Nucleus accumbens (tissue), 56 donors: ENCODE measurements at places on chromosomes 7 and 10.

DNA sequence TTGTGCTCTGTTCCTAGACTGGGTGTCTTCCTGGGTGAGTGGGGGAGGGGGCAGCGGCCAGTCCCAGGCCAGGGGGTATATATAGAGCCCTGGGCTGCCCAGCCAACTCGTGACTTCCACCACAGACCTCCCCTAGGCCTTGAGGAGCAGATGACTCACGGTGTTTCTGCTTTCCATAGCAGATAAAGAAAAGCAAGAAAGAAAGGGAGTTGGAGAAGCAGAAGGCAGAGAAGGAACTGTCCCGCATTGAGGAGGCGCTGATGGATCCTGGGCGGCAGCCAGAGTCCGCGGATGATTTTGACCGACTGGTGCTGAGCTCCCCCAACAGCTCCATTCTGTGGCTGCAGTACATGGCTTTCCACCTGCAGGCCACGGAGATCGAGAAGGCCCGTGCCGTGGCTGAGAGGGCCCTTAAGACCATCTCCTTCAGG, 10.1 kb downstream of the CALHM2 start:
- no peak for DNase-seq

DNA sequence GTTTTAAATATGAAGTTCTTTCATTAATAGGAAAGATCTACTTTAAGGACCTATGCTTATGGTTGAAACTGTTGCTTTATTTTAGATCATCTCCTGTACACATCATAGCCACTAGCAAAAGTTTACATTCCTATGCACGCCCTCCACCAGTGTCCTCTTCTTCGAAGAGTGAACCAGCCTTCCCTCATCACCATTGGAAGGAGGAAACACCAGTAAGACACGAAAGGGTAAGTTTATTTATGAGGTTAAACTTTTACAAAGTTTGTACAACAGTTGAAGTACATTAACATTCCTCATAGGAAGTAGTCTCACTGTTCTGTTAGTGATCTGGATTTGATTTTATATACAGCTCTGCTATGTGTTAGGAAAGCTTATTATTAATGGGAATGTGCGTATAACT, 16.9 kb downstream of the HBP1 start:
- no peak for DNase-seq

- DNase-seq, result no peak
Measured at GRCh38 chr7:116967254-116967922, 14.1 kb downstream of the ST7 start.

GRCh38 chr7:114821030-114821900, 100.6 kb upstream of the MDFIC start:
- DNase-seq, result no peak

DNA sequence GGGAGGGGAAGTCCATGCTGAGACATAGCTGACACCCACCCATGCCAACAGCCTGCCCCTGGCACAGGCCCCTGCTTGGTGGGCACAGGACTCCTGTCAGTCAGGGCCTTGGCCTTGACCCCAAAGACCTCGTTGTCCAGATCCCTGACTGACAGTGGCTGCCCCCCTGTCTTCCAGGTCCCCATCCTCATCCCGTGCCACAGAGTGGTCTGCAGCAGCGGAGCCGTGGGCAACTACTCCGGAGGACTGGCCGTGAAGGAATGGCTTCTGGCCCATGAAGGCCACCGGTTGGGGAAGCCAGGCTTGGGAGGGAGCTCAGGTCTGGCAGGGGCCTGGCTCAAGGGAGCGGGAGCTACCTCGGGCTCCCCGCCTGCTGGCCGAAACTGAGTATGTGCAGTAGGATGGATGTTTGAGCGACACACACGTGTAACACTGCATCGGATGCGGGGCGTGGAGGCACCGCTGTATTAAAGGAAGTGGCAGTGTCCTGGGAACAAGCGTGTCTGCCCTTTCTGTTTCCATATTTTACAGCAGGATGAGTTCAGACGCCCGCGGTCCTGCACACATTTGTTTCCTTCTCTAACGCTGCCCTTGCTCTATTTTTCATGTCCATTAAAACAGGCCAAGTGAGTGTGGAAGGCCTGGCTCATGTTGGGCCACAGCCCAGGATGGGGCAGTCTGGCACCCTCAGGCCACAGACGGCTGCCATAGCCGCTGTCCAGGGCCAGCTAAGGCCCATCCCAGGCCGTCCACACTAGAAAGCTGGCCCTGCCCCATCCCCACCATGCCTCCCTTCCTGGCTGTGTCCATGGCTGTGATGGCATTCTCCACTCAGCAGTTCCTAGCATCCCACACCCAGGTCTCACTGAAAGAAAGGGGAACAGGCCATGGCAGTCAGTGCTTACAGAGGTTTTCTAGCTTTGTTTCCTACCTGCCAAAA, 197.2 kb downstream of the EBF3 start:
- DNase-seq, result no peak
